GM12891 (cell line): ENCODE measurements at places on chromosomes 5 and 9.

DNA sequence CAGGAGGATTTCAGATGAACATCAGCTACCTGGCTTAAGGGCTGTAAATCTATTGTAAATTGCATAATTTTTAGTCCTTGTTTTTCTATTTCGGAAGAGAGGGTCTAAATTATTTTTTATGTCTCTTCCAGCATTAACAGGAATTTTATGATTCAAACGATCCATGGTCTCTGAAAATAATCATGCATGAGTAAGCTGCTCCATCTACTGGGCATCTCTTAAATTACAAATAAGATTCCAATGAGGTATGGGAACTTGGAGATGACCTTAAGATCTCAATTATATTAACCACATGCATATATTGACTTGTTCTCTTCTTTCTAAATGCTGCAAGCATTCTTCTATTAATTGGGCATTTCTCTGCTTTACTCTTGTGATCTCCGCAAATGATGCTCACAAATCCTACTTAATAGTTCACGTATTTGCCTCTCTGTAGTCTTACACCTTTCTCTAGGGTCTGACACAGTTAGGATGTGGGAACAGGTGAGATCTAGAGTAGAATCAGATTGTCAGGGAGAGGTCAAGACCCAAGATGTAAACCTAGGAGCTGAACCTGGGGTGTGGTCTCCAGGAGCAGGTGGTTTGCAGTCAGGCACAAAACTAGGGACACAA is 86.9 kb downstream of the NUDT12 start:
- no peak for DNase-seq

DNA sequence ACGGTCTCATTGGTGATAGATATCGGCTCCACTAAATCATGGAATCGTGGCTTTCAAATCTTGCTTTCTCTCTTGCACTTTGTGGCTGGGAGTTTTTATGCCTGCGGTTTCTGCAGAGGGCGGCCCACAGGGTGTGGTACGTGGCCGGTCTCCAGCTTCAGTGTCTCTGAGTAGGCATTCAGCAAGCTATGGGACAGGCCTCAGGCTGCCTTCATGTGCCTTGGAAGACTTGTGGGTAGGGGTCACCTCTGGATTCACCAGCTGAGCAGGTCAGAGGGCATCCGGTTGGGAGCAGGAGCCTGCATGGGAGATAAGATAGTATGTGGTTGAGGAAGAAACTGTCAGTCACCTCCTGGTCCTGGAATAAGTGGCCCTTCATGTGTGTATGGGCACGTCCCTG is 47.7 kb downstream of the AMBP start:
- DNase-seq = no peak

DNA sequence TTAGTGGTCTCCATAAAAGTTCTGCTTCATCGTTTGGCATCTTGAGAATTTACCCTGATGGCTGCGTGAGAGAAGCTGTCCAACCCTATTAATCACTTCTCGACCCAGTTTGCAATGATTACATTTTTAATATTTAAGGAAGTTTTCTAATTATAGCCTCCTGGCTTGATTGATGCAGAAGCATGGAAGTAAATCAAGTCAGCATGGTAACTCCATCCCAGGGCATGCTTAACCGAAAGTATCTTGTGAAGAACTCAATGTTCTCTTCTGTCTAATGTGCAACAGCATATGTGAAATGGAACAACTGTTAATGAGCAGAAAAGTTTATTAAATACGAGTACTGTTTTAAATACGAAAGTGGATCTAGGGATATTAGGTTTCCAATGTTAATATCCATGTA is 278.9 kb upstream of the CD180 start:
- no peak for DNase-seq

- no peak for DNase-seq
Observed at GRCh38 chr9:134618163-134618832, 23.3 kb upstream of the COL5A1 start.

- no peak for DNase-seq
Observed at GRCh38 chr9:18730241-18730640, 256.3 kb downstream of the ADAMTSL1 start.

DNA sequence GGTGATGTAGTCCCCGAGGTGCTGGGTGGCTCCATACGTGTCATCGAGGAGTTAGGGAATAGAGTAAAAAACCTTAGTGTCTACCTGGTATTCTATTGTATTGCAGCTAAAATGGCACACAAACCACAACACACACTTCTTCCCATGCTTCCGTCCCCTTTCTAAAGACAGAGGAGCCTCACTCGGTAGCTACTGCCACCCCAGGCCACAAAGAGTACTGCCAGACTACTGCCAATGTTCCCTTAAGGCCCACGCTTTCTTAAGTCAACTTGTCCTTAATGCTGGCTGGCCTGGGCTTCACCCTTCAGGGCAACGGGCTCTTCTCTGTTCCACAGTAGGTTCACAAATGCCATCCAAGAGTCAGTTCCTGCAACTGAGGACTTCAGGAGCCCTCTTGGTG is 673.0 kb downstream of the ELAVL2 start:
- DNase-seq = no peak

GRCh38 chr5:75510836-75511434 is 494 bp downstream of the CERT1 start:
- no peak for DNase-seq

DNA sequence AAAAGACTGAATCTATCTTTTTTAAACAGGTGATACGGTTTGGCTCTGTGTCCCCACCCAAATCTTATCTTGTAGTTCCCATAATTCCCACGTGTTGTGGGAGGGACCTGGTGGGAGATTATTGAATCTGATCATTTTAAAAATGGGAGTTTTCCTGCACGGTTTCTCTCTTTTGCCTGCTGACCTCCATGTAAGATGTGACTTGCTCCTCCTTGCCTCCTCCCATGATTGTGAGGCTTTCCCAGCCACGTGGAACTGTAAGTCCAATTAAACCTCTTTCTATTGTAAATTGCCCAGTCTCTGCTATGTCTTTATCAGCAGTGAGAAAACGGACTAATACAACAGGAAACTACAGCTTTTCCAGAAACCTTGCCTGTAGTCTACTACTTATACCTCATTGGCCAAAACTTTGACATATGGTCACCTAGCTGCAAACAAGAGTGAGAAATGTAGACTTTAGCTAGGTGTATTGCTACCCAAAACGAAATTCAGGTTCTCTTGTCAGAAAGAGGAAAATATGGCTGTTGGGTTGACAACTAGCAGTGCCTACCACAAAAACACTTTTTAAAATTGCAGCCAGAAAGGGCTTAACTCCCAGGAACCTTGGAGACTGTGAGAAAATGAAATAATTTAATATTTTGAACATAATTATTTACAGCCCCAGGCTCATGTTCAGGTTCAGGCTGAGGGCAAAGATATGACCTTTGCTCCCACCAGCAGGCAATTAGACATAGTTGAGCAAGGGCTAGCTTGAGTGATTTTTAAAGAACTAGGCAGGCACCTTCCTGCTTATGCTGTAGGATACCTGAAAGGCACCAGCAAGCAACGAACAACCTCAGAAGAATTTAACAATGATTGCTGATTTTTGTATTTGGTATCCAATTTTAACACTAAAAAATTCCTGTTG is 7.4 kb upstream of the AGGF1 start:
- no peak for DNase-seq

DNA sequence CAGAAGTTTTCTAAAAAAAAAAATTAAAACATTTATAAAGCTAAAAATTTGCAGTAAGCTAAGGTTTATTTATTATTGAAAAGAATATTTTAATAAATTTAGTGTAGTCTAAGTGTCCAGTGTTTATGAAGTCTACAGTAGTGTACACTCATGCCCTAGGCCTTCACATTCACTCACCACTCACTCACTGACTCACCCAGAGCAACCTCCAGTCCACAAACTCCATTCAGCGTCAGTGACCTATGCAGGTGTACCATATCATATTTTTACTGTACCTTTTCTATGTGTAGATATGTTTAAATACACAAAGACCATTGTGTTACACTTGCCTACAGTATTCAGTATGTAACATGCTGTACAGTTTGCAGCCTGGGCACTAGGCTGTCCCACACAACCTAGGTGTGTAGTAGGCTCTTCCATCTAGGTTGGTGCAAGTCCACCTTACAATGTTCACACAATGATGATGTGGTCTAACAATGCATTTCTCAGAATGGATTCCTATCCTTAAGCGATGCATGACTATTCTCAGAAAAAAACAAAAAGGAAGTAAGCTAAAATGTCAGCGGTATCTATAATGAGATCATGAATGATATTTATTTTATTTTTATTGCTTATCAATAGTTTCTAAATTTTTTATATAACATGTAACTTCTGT is 336.7 kb downstream of the AGTPBP1 start:
- no peak for DNase-seq

- DNase-seq = peak; percentile 67
Observed at GRCh38 chr5:177116631-177117373, 16.8 kb upstream of the NSD1 start.

DNA sequence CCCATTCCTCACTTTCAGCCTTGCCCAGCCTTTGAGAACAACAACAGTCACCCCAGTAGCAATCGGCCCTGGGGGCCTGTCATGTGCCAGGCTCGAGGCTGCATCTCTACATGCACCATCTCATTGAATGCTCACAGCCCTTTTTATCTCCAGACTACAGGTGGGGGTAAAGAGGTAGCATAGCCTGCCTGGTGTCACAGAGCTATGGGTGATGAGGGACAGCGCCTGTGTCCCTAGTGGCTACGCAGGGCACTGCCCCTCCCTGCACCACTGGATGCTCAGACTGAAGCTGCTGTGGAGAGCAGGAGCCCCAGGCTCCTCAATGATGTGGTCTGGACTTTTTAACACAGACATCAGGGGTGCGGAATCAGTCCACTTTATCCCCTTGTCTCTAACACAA is 2.8 kb downstream of the CAMK2A start:
- peak; percentile 47 for DNase-seq

- no peak for DNase-seq
Observed at GRCh38 chr5:124631874-124632550, 114.4 kb downstream of the ZNF608 start.

- DNase-seq = no peak
Observed at GRCh38 chr5:126143622-126144021, 279.6 kb upstream of the GRAMD2B start.

GRCh38 chr9:115192835-115193525 is 75.0 kb upstream of the TNC start:
- DNase-seq = no peak

- no peak for DNase-seq
Observed at GRCh38 chr9:100725371-100725770, 147.5 kb downstream of the CAVIN4 start.

DNA sequence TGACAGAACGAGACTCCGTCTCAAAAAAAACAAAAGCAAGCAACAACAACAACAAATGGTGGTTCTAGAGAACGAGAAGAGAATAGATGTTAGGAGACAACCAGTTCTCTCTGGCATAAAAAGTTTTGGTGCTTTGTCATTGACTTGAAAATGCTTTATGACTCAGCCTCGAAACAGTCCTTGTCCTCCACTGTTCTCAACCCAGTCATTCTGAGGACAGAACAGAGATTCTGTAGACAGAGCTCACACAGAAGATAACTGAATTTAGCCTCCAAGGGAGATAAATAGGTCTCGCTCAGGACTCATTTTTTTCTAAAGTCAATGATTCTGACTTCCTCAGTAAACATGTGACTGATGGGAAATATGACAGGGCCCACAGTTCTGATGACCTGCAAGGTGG is 76.0 kb upstream of the FSTL4 start:
- no peak for DNase-seq

DNA sequence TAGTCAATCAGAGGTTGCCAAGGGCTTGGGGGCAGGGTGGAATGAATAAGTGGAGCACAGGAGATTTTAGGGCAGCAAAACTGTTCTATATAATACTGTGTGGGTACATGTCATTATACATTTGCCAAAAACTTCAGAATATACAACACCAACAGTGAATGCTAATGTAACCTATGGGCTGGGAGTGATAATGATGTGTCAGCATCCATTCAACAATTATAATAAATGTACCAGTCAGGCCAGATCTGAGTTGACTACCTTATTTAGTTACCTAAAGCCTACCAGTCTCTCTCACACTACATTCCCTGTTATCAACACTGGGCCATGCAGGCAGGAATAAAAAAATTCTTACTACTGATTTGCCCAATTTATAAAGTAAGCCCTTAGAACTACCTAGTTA is 884.5 kb downstream of the TLE1 start:
- DNase-seq = no peak

GRCh38 chr9:9749591-9749990 is 863.2 kb downstream of the PTPRD start:
- no peak for DNase-seq

- no peak for DNase-seq
Observed at GRCh38 chr5:13524936-13525335, 419.6 kb downstream of the DNAH5 start.

GRCh38 chr9:100567856-100568255 is 10.0 kb upstream of the CAVIN4 start:
- no peak for DNase-seq

DNA sequence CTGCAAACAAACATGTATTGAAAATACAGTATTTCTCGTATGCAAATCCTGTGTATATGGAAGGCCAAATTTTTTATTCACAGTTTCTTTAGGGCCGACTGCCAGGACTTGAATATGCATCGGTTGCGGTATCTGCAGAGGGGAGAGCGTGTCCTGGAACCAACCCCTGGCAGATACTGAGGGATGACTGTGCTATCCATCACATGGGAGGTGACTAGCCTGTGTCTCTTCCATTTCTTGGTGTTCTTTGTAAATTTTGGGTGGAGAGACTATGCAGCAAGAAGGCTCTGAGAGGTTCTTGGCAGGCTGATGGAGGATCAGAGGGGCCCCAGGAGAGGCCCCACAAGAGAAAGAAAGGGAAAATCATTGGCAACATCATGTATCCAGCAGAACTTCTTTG is 384.3 kb downstream of the YTHDC2 start:
- no peak for DNase-seq

DNA sequence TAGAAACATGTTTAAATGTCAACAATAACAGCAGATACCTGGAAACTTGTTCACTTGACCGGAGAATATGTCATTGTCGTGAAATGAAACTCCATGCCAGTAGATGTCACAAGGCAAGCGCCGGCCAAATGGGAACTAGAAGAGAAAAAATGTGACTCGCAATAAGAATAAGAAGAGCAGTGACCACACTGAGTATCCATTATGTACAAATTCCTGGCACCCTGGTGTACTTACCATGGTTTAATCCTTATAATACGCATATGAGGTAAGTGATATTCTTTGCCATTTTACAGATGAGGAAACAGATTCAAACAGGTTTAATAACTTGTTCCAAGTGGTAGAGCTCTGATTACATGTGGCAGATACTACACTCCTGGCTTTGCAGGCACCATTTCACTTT is 53.9 kb downstream of the TTLL11 start:
- no peak for DNase-seq

- DNase-seq = no peak
Observed at GRCh38 chr5:124512236-124512635, 234.2 kb downstream of the ZNF608 start.

- no peak for DNase-seq
Observed at GRCh38 chr5:173672166-173672565, 55.7 kb upstream of the BOD1 start.

GRCh38 chr5:135826221-135826525 is 8.3 kb upstream of the SLC25A48 start:
- DNase-seq = no peak

GRCh38 chr5:31664566-31664965 is 25.6 kb downstream of the PDZD2 start:
- peak; percentile 18 for DNase-seq

- no peak for DNase-seq
Observed at GRCh38 chr9:78015241-78015640, 16.4 kb downstream of the GNAQ start.
